PC-3 (cell line): ENCODE measurements at places on chromosomes 5 and 9. TPM values are rescaled to one million over a fixed set of nuclear protein-coding genes. Genes with fewer than 3 reads are reported as not detected.

DNA sequence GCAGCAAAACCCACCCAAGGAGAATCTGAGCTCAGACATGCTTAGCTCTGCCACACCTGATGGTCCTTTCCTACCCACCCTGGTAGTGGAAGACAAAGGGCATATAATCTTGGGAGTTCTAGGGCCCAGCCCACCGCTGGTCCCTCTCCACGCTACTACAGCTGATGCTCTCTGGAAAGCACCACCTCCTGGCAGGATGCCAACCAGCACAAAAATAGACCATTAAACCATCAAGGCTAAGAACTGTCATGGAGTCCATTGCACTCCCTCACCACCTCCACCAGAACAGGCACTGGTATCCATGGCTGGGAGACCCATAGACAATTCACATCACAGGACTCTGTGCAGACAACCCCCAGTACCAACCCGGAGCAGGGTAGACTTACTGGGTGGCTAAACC lies 111.0 kb upstream of the IL7R start:
- no peak for DNase-seq

- no peak for DNase-seq
Observed at GRCh38 chr9:116605904-116606341, 81.2 kb upstream of the TRIM32 start.

DNA sequence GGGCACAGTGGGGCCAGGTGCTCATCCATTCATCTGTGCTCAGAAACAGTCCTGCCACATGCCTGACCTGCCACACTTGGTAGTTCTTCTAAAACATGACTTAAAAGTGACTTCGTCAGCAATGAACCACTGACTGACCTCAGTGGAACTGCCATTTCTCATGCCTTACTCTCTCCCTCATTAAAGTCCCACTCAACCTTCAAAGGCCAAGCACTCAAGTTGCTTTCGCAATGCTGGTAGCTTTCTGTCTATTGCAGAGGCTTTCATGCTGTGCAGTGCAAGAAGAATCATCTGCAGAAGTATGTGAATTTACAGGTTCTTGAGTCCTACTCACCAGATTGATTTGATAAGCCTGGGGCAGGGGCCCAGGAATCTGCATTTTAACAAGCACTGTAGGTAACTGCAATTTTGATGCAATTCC lies 23.9 kb downstream of the B4GALT1 start:
- DNase-seq: no peak

DNA sequence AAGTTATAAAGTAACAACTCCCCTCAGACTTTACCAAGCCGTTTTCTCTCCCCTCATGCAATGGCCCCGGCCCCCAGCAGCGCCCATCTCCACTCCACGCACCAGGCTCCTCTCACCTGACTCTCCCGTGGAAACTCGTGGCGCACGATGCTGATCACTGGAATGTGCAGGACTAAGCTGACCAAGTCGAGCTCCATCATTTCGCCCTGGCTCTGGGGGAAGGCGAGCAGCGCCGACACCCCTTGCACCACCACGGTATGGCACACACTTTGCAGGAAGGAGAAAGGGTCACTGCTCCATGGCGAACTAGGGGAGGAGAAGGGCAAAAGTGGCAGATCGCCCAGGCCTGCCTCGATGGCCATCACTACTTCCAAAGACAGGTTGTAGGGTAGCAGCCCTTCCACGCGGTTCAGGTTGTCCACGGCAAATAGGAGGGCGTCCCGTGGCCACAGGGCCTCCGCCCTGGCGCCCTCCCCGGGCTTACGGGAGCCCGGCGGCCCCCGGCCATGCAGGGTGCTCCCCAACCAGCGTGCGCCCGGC lies 1.2 kb downstream of the GRIN3A start:
- no peak for DNase-seq

GRCh38 chr9:78697618-78698017 lies 400.7 kb downstream of the PSAT1 start:
- DNase-seq: no peak

- DNase-seq: no peak
Observed at GRCh38 chr5:66616520-66617225, 20.5 kb downstream of the MAST4 start.

- DNase-seq: no peak
Observed at GRCh38 chr9:115442054-115442453, 324.1 kb upstream of the TNC start.

DNA sequence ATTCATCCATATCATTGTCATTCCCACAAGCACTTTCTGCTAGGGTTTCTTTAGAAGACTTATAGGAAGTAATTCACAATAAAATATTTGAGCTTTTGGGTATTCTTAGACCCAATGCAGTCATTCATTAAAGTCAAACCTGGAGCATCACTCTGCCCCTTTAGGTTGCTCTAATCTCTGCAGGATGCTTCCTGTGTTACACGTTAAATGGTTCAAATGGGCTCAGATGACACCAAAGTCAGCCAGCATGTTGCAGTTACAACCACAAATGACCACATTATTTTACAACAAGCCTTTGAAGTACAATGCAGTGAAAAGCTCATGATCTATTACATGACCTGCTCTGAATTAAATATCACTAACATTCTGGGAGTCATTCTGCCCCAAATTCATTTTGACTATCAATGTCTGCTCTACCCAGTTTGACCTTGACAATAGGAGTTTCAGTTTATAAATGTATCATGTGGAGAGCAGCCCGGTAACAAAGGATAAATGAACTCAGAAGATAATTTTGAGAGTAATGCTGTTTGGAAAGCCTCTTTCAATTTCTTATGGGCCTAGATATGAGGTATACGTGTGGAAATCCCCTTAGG lies 668.6 kb upstream of the DMAC1 start:
- no peak for DNase-seq

GRCh38 chr5:168603746-168604145 lies 24.6 kb upstream of the PANK3 start:
- DNase-seq: peak; percentile 47

GRCh38 chr5:158170534-158170933 lies 311.6 kb upstream of the CLINT1 start:
- DNase-seq: no peak

- DNase-seq: peak; percentile 94
Observed at GRCh38 chr9:98989036-98990000, 45.6 kb downstream of the COL15A1 start.

GRCh38 chr9:100112677-100113336 lies 13.8 kb downstream of the INVS start:
- DNase-seq: no peak

- peak; percentile 81 for DNase-seq
Observed at GRCh38 chr5:139014726-139015125, 139.6 kb upstream of the LRRTM2 start.

DNA sequence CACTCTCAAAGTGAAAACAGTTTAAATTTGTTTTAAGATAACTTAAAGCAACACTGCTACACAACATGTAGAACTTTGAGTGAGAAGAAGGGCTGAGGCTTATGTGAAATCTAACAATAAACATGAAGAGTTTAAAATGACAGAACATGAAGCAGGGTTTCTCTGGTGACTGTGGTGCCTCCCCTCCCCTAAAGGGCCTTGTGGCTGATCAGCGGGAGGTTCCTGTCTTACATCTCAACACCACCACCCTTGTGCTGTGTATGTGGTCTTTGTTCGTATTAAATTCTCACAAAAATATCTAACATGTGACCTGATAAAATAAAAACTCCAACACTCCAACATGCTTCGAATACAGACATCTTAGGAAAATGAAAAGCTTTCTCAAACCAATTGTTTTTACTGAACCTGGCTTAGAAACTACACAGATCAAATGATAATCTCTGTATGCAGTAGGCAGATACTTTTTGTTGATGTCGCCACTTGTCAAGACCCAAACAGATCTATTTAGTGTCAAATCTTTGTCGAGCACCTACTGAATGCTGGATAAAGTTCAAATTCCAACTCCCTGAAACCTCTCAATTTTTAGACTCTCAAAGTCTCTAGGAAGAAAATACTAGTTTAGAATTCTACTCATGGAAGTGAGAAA lies 9.9 kb upstream of the IQGAP2 start:
- no peak for DNase-seq

- peak; percentile 57 for DNase-seq
Observed at GRCh38 chr5:66963559-66963971, 233.0 kb downstream of the CD180 start.

GRCh38 chr5:34734326-34734725 lies 78.2 kb downstream of the RAI14 start:
- no peak for DNase-seq

DNA sequence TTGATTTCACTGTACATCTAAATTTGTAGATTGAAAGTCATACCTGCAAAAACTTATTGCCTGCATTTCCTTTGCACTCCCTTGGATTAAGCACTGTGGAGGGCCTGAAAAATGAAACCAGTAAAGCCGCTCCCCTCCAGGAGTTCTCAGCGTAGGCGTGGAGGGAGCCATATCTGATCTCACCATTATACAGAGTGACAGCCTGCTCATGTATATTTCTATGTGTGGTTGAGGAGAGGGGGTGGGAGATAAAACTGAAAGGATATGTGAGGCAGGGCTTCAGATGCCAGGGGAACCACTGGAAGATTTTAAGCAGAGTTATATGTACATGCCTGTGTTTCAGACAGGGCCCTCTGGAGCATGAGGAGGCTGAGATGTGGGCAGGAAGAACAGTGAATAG lies 303.0 kb downstream of the MSX2 start:
- DNase-seq: no peak

DNA sequence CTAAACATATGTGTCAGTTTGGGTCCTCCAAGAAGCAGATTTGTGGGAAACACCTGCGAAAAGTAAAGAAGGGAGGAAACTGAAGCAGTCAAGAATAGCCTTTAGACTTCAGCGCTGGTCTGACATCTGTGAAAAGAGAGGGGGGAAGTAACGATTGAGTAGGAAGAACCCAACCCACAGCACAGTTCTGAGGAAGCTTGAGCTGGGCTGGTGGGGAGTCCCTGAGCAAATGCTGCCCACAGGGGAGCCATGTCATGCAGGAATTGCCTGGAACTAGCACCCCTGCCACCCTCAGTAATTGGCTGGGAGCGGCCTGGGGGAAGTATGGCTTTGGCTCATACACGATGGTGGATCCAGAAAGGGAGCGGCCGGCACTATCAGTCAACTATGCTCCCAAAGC lies 20.6 kb downstream of the FAM240B start:
- no peak for DNase-seq

- no peak for DNase-seq
Observed at GRCh38 chr9:93595861-93596365, 19.5 kb downstream of the PHF2 start.

DNA sequence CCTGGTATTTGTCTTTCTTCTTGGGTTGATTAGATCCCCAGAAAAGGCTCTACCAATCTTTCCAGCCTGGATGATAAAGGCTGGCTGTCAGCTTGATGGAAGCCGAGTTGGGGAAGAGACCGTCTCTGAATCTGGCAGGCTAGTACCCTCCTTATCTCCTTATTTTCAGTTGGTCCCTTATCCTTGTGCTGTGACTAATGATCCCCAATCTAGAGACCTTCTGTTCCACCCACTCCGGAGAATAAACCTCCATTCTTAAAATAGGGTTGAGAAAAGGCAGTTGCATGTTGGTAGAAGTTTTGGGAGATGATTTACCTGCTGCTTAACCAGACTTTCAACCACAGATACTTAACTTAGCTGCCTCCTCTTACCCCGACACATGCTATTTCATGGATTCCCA lies 52.3 kb downstream of the PRKACG start:
- DNase-seq: no peak

- DNase-seq: no peak
Observed at GRCh38 chr5:171593976-171594375, 174.5 kb downstream of the FGF18 start.

- no peak for DNase-seq
Observed at GRCh38 chr5:163453705-163454104, 6.2 kb downstream of the NUDCD2 start.

GRCh38 chr9:136182420-136182787 lies 22.5 kb downstream of the LHX3 start:
- DNase-seq: no peak

DNA sequence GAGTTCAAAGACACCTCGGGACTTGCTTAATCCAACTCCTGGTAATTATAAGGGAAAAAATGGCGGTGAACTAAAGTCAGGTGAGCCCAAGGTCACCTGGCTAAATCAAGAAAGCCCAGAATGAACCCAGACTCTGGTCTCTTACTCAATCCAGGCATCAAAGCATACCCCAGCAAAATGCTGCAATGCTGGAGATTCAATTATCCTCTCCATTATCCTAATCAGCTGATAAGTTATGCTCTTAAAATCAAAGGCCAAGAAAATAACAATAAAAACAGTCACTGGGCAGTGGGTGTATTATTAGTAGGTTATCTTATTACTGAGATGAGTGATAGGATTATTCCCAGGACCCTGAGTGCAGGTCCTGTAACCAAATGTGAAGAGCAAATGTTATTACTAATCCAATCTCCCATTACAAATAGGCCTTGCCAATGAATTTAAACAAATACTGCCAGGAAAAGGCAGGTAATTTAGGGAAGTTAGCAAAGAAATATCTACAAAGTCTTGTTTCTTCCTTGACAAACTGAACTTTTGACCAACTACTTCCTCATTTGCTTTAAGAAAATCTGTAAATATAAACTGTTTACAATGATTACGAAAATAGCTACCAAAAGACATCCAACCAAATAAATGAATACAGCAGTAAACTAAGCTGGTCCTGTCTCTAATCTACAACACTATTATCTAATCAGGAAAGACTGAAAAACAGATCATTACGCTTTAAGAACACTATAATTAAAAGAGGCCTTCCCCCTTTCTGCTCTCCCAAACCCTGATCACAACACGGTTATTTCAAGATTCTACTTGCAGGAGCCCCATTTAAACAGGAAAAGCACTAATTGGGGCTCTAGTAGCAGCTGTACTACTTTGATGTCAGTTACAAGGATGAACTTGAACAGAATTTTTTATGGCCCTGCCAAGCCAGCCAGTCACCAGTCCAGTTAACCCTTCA lies 103.2 kb downstream of the MED27 start:
- DNase-seq: no peak

GRCh38 chr5:17860660-17861315 lies 226.5 kb downstream of the TAF11L14 start:
- peak; percentile 90 for DNase-seq

DNA sequence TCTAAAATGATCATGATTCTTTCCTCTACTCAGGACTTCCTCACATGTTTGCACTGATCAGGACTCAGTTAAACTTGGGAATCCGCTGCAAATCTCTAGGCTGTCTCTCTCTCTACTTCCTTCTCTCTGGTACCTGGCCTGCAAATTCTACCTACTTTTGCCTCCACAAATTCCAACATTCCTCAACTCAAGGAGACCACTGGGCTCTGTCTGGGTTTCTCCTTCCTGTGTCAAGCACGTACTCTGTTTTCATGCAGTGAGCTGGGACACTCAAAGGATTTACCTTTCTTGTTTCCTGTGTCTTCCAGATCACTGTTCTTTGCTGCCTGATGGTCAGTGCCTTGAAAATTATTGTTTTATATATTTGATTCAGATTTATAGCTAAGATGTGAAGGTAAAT lies 45.9 kb upstream of the ANKRD31 start:
- DNase-seq: no peak

- peak; percentile 30 for DNase-seq
Observed at GRCh38 chr5:42502613-42503470, 79.6 kb downstream of the GHR start.

SLC25A51 gene
- 24.1 and 30.6 TPM in 2 replicates for total RNA-seq

SPATA31D1 gene
- not detected in 2 replicates for total RNA-seq

MEGF9 gene
- total RNA-seq: 2.6 and 3.1 TPM in 2 replicates

MOB3B gene
- 2.6 TPM in 2 replicates for total RNA-seq

ANKRD31 gene
- 0.12 and 0.26 TPM in 2 replicates for total RNA-seq

CSF2 gene
- total RNA-seq: 69.9 and 93.6 TPM in 2 replicates

FAXDC2 gene
- not detected in 2 replicates for total RNA-seq

OTP gene
- not detected in 2 replicates for total RNA-seq

HSDL2 gene
- total RNA-seq: 24.6 and 37.0 TPM in 2 replicates

SPRY4 gene
- total RNA-seq: 32.1 and 38.4 TPM in 2 replicates

CXCL14 gene
- not detected in 2 replicates for total RNA-seq

PSD2 gene
- not detected in 2 replicates for total RNA-seq

HARS2 gene
- 23.3 and 29.7 TPM in 2 replicates for total RNA-seq
